ENCODE measurements at places on chromosomes 7 and 10. TPM values are rescaled to one million over a fixed set of nuclear protein-coding genes. Genes with fewer than 3 reads are reported as not detected.
A peak's percentile ranks its signal among the peaks of the same experiment; 100 is the strongest.

Gene PTF1A
- total RNA-seq, result not detected

Gene LBX1
- not detected for total RNA-seq

Gene GSTO2
- 0.65 TPM for total RNA-seq

Gene PNLIPRP2
- not detected for total RNA-seq

Gene VAX1
- not detected for total RNA-seq

Gene MYL10
- total RNA-seq, result not detected

Gene ZNF680
- 5.9 TPM for total RNA-seq

Gene EN2
- not detected for total RNA-seq

Gene VIPR2
- total RNA-seq, result not detected

Gene ALOX5
- total RNA-seq, result not detected

DNA sequence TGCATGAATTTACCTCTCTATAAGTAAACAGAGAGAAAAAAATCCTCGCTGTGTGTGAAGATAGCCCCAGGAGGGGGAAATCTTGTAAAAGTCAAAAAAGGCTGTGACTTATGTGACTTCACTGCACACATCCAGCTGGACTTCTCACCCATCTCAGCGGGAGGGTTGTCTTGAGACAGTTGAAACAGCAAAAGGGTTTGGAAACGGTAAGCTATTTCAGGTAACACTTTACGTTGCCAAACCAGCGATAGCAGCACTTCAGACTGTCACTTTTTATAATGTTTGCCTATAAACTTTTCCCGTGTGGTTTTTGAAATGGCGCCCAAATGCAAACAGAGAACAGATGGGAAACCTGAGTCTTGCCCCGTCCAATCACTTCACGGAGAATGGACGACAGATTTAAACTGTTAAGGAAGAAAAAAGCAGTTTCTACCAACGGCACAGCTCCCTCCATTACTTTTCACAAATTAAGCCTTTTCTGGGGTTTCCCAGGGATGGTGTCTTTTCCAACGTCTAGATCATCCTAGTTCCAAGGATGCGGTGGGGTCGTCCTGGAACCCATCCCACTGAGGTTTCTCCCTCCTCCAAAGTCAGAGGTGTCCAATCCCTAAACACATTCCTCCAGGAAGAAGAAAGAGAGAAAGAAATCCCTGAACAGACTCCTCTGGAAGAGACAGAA, 25.2 kb downstream of the FGFR2 start:
- no peak for DNase-seq

DNA sequence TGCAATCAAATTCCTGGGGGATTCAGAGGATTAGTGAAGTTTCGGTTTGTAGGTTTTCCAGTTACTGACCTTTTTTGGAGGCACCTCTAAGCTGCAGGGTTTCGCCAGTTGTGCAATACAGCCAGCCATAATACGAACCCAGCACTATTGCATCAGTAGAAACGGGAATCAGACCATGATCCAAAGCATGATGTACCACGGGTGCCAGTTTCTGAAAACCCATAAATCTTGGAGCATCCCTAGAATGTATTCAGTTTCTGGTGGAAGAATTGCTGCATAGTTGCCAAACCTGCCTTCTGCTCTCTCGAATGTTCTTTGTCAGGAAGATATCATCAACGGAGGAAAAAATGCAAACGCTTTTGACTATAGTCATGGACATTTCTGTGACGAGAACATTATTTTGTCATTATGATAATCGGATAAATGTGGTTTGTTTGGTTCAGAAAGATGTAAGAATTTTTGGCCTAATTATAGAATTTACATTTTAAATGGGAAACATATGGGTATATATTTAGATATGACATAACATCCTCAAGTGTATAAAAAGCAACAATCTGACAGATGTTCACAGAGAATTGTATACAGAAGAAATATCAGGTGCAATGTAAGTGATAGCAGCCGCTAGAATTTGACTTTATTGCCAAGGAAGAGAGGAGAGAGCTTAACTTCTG, 186.2 kb upstream of the PRKCQ start:
- DNase-seq, result no peak

DNA sequence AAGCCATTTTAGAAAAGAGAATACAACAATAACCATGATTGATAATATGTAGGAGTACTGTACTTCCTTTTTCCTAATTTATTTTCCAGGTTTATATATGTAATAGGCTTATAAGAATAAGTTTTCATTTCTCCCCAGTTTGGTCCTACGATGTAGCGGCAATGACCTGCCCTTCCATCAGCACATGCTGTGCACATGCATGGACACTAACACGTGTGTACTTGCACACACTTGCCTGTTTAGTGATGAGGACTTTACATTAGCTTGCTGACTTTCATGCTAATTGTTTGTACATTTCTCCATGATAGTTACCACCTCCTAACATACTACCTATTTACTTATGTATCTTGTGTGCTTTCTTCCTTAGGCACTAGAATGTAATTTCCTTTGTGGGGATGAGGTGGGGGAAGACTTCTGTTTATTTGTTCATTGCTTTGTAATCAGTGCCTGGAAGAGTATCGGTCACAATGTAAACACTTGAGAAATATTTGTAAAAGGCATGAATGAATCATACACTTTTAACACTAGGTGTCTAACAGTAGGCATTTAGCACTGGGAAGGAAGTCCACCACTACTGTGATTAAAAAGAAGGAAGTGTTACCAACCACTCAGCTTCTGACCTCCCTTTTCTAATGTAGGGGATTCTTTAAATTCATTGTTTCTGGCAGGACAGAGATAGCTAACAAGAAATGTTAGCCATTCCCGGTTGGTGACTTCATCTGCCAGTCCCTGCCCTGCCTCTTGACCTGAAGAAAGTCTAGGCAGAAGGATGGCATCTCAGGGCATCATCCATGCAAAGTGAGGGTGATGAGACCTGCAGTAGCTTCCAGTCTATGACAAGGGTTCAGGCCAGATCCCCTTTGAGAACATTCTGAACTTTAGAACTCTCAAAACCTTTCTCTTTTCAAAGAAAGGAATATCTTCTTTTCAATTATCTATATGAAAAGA, 120.2 kb upstream of the RAB18 start:
- peak; percentile 15 for DNase-seq

DNA sequence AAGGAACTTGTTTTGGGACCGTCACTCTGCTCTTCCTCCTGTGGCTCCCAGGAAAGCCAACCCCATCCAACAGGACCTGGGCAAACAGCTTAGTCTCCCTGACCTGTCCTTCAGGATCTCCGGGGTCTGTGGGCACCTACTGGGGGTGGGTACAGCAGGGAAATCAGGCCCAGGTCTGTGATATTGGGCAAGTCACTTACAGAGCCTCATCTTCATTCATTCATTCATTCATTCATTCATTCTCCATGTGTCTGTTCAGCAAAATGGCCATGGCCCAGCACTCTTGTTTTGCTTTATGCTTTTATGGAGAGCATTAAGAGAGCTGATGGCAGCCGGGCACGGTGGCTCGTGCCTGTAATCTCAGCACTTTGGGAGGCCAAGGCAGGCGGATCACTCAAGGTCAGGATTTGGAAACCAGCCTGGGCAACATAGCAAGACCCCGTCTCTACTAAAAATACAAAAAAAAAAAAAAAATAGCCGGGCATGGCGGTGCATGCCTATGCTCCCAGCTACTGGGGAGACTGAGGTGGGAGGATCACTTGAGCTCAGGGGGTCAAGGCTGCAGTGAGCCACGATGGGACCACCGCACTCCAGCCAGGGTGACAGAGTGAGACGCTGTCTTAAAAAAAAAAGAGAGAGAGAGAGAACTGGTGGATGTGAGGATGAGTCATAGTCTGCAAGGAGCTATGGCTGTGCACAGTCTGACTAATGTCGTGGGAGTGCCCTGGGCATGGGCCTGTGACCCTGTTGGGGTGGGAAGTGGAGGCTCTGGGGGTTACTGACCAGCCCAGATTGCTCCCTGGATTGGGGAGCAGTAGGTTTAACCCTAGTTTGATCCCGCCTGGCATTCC, 54.3 kb downstream of the CLIP2 start:
- DNase-seq, result no peak

DNA sequence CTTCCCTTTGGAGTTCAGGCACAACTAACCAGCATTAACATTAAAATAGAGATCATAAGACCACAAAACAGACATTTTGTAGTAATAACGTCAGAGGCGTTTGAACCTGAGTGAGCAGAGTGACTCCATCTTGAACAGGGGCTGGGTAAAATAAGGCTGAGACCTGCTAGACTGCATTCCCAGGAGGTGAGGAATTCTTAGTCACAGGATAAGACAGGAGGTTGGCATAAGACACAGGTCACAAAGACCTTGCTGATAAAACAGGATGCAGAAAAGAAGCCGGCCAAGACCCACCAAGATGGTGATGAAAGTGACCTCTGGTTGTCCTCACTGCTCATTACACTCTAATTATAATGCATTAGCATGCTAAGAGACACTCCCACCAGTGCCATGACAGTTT, 493.2 kb upstream of the AUTS2 start:
- DNase-seq, result no peak

DNA sequence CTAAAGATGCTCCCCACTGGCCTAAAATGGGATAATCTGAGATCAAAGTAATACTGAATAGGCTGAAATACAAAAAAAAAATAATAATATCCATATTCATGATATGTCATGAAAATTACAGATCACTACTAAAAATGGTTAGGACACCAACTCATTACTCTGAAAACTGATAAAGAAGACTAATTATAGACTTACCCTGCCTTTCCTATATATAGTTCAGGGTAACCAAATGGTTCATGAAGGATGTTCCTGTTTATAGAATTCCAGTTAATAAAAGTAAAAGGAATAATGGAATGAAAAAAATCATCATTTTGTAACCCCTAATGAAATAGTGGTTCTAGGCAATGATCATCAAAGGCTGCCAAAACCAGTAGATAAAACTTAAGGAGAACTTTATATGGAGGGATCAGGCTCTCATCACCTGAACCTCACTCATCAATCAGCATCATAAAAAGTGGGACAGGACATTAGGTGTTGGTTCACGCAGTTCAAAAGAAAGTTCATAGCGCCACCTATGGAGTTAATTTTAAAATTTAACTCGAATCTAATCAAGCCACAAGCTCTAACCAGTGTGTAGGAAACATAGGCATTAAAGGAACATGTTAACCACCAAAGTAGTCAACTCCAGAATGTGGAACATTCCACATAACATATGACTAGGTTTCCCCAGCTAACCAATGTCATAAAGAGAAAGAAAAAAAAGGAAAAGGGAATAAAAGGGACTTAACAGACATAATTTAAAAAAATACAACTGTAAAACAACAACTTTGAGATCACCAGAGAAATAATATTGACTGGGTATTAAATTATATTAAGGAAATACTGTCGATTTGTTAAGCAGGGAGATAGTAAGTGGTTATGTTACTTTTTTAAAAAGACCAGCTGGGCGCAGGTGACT, 35.7 kb downstream of the P4HA1 start:
- DNase-seq, result peak; percentile 49

DNA sequence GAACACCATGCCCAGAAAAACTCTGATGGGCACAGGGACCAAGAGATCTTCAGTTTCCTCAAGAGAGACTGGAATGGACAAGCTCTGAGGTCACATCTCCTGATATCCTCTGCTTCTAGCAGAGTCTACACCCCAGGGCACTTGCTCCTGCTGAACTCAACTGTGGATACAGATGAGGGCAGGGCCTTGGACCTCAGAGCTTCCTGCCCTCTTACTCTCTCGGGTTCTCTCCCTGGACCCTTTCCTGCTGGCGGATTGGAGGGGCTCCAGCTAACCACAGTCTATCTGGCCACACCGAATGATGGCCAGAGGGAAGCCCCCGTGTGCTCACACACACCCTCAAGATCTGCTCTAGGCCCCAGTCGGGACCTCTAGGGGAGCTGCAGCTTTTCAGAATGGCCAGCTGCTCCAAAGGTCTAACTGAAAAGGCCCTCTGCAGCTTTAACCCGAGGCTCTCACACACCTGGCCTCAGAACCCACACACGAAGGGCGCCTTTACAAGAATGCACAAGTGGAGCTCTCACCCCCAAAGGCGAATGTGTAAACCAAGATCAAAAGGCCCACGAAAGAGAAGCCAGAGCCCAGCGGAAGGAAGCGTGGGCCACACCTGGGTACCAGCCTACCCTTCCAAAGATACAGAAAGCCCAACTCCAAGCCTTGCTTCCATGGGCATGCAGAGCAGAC, 65.5 kb downstream of the FAM53B start:
- no peak for DNase-seq

DNA sequence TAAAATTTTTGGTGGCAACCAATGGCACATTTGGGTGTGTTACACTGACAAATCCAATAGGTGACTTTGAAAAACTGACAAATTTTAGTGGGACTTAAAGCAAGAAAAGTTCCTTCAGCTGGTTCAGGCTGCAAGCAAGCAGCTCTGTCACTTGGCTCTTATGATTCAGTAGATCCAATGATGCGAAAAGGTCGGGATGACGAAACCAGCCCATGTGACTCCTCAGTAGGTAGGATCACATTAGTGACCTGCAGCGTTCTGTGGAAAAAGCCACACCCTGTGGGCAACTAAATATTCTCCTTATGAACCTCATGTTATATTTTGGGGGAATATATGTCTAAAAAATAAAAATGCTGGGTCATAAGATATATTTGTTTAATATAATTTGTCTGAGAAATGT, 13.3 kb upstream of the TSGA13 start:
- DNase-seq, result no peak

- no peak for DNase-seq
Observed at GRCh38 chr10:26494018-26494417, 55.9 kb downstream of the APBB1IP start.

- DNase-seq, result no peak
Observed at GRCh38 chr10:116699471-116700150, 42.8 kb downstream of the HSPA12A start.

- DNase-seq, result peak; percentile 14
Observed at GRCh38 chr7:97844036-97844435, 28.2 kb downstream of the ASNS start.

DNA sequence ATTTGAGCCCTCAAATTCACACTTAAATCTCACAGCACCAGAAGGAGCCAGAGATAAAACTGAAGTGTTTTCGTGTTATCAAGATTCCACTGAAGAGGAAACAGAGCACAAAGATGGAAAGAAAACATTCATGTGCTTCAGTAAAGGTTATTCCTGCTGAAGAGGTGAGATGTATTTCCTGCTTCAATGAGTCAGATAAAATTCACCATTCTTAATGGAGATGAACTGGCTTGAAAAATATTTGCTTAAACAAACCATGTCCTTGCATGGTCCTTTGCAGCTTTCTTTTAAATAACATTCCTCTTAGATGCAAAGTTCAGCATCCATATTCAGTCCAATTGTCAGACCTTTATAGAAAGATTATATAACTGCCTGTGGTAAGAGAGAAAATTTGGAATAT, 294.2 kb downstream of the IPMK start:
- no peak for DNase-seq

GRCh38 chr10:27745732-27746396, at the start of gene MKX:
Gene MKX (minus strand): TSS chr10:27745819. CDS start chr10:27743415, 2,404 bp downstream.
- peak; percentile 24 for DNase-seq

- DNase-seq, result peak; percentile 37
Observed at GRCh38 chr10:89535171-89536012, at the start of gene SLC16A12. Gene SLC16A12 (minus strand): TSS chr10:89535594. CDS start chr10:89462578, 73,016 bp downstream.

- no peak for DNase-seq
Observed at GRCh38 chr10:31095677-31096560, 64.3 kb upstream of the ZNF438 start.

All from lung microvascular endothelial cell (primary cell).